ENCODE measurements at places on chromosomes 1 and 21.

GRCh38 chr1:170800265-170800664 is 135.1 kb upstream of the MROH9 start:
- no peak for DNase-seq

GRCh38 chr21:21971384-21971783 is 973.2 kb downstream of the NCAM2 start:
- no peak for DNase-seq

GRCh38 chr1:202162047-202162417 is 1.6 kb upstream of the PTPN7 start:
- DNase-seq: peak; percentile 71

GRCh38 chr1:219296430-219297355 is 123.0 kb downstream of the LYPLAL1 start:
- no peak for DNase-seq

- no peak for DNase-seq
Observed at GRCh38 chr1:165328136-165328535, 28.4 kb downstream of the LMX1A start.

DNA sequence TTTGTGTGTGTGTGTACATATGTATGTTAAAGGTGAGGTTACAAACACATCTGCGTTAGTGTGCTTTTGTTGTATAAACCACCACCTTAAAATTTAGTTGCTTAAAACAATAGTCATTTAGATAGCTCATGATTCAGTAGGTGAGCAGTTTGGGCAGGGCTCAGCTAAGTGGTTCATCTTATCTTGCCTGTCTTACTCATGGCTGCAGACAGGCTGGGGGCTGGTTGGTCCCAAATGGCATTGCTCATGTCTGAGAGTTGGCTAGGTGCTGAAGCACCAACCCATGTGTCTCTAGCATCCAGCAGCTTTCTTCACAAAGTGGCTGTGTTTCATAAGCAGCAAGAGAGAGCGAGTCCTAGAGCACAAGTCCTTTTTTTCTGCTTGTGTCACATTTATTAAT is 91.4 kb downstream of the MACF1 start:
- peak; percentile 5 for DNase-seq

- DNase-seq: no peak
Observed at GRCh38 chr1:15702722-15703550, 18.8 kb downstream of the PLEKHM2 start.

GRCh38 chr1:225709101-225709500 is 56.2 kb upstream of the ENAH start:
- DNase-seq: no peak

GRCh38 chr1:214452152-214452784 is 99.1 kb downstream of the PTPN14 start:
- no peak for DNase-seq

- no peak for DNase-seq
Observed at GRCh38 chr1:33880305-33880704, 16.4 kb downstream of the HMGB4 start.

GRCh38 chr1:200131551-200132125 is 104.1 kb downstream of the NR5A2 start:
- no peak for DNase-seq
